Natural killer cell (primary cell): ENCODE measurements at places on chromosomes 12 and 14. TPM values are rescaled to one million over a fixed set of nuclear protein-coding genes. Genes with fewer than 3 reads are reported as not detected.

Gene PTPN21
- total RNA-seq: not detected

DNA sequence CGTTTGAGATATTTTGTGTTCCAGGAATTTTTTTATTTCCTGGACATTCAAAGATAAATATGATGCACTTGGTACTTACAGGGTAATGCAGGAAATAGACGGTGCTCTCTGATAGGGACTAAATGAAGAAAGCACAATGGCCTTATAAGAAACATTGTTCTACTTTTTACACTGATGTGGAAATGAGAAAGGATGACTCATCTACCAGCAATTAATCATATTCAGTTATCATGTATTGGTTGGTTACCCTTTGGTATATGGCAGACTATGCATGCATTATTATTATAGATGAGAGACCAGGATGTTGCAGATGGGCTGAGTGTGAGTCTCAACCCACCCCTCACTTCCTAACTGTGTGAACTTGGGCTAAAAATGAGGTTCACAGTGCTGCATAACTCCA is 222.2 kb downstream of the FLRT2 start:
- H3K36me3 ChIP-seq: no peaks in the 10 kb centered on the region
- H3K4me1 ChIP-seq: no peaks in the 10 kb centered on the region
- no peak overlapping the region for H3K27ac ChIP-seq

- DNase-seq: no peak
- no peak overlapping the region for H3K27ac ChIP-seq
- H3K36me3 ChIP-seq: no peaks in the 10 kb centered on the region
- no peaks in the 10 kb centered on the region for H3K27me3 ChIP-seq
- no peaks in the 10 kb centered on the region for H3K4me1 ChIP-seq
Observed at GRCh38 chr12:27344246-27344645, 11.6 kb downstream of the BMAL2 start.

Gene CCDC184
- total RNA-seq: 3.0 TPM

- no peaks in the 10 kb centered on the region for H3K36me3 ChIP-seq
- H3K27me3 ChIP-seq: no peaks in the 10 kb centered on the region
- H3K4me1 ChIP-seq: no peaks in the 10 kb centered on the region
- no peak overlapping the region for H3K4me3 ChIP-seq
- DNase-seq: no peak
- no peak overlapping the region for H3K27ac ChIP-seq
Observed at GRCh38 chr14:61636291-61636690, 59.0 kb upstream of the HIF1A start.

Gene ANG
- total RNA-seq: 0.35 TPM

- no peaks in the 10 kb centered on the region for H3K27me3 ChIP-seq
- H3K4me3 ChIP-seq: no peak overlapping the region
- H3K27ac ChIP-seq: no peak overlapping the region
- peaks cover 26% of the 10 kb centered on the region for H3K36me3 ChIP-seq
- no peaks in the 10 kb centered on the region for H3K4me1 ChIP-seq
Observed at GRCh38 chr12:106341086-106341877, 16.3 kb upstream of the POLR3B start.

DNA sequence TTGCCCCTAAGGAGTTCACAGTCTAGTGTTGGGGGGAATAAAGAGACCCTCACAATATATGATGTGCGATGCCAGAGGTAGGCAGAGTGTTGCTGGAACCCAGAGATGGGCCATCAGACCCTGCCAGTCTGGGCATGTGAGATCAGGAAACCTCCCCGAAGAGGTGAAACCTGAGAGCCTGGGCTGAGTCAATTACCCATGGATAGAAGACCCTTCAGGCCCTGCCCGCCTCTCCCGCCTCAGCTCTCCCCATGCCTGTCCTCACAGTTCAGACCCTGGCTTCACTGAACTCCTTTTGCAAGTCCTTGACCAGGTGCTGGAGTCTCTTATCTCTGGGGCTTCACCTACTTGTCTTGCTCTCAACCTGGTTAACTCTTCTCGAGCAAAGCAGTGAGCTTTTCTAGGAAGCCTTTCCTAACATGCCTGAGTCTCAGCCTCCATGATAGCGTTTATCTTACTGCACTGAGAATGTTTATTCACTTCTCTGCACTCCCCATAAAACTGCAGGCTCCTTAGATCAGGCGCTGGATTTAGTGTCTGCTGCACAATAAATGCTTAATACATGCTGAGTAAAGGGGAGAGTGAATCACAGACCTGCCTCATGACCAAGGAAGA is 19.6 kb downstream of the ALDH1L2 start:
- H3K27ac ChIP-seq: no peak overlapping the region
- no peaks in the 10 kb centered on the region for H3K4me1 ChIP-seq
- no peaks in the 10 kb centered on the region for H3K36me3 ChIP-seq
- no peak overlapping the region for H3K4me3 ChIP-seq
- H3K27me3 ChIP-seq: no peaks in the 10 kb centered on the region

- peaks cover 5% of the 10 kb centered on the region for H3K27me3 ChIP-seq
- H3K36me3 ChIP-seq: no peaks in the 10 kb centered on the region
- no peak for DNase-seq
- no peak overlapping the region for H3K27ac ChIP-seq
- H3K4me3 ChIP-seq: no peak overlapping the region
Observed at GRCh38 chr14:23361320-23361719, 3.7 kb downstream of the EFS start.

DNA sequence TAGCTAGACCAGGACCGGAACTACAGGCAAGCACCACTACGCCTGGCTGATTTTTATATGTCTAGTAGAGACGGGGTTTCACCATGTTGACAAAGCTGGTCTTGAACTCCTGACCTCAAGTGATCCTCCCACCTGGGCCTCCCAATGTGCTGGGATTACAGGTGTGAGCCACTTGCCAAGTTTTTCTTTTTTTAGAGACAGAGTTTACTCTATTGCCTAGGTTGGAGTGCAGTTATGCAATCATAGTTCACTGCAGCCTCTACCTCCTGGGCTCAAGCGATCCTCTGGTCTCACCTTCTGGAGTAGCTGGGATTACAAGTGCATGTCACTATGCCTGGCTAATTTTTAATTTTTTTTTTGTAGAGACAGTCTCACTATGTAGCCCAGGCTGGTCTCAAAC is 201.5 kb upstream of the TBX3 start:
- no peaks in the 10 kb centered on the region for H3K36me3 ChIP-seq
- H3K4me3 ChIP-seq: no peak overlapping the region
- DNase-seq: no peak
- H3K27ac ChIP-seq: no peak overlapping the region
- H3K27me3 ChIP-seq: no peaks in the 10 kb centered on the region

DNA sequence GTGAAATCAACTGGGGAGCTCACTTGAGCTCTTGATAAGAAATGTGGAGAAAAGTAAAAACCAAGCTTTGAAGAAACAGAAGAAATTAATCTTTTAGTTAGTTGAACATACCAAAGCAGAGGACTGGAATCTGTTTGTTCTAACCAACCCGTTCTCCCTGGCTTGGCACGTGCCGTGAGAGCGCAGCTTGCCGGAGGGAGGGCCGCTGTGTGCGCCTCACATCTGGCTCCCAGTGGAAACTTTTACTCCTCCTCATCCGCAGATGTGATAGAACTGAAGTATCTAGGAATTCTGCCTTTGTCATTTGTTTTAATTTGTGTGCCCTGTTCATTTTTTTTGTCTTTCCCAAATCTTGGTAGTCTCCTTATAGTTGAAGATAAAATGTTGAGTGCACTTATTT is 64.9 kb downstream of the DDX51 start:
- H3K4me1 ChIP-seq: peaks cover 6% of the 10 kb centered on the region
- no peak for DNase-seq
- peaks cover 28% of the 10 kb centered on the region for H3K36me3 ChIP-seq

DNA sequence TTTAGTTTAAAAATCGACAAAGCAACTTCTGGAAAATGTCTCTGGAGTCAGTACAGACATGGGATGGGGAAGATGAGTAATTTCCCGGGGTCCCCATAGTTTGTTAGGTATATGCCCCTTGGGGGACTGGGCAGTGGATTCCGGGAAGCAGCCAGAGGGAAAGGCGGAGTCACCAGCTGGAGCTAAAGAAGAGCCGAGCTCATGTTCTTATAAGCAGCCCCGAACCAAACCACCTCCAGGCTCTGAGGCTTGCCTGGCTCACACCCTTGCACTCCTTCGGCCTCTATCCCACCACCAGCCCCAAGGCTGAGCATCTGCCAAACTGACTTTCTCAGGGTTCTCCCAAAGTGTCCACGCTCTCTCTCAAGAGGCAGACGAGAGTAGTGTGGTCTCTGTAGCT is 117.8 kb downstream of the PAH start:
- no peak for DNase-seq
- no peak overlapping the region for H3K27ac ChIP-seq
- H3K4me3 ChIP-seq: no peak overlapping the region
- no peaks in the 10 kb centered on the region for H3K36me3 ChIP-seq
- no peaks in the 10 kb centered on the region for H3K27me3 ChIP-seq

- DNase-seq: no peak
- no peak overlapping the region for H3K27ac ChIP-seq
- H3K36me3 ChIP-seq: no peaks in the 10 kb centered on the region
- H3K4me3 ChIP-seq: no peak overlapping the region
- no peaks in the 10 kb centered on the region for H3K4me1 ChIP-seq
Observed at GRCh38 chr12:13581031-13581430, 384.5 kb downstream of the EMP1 start.

DNA sequence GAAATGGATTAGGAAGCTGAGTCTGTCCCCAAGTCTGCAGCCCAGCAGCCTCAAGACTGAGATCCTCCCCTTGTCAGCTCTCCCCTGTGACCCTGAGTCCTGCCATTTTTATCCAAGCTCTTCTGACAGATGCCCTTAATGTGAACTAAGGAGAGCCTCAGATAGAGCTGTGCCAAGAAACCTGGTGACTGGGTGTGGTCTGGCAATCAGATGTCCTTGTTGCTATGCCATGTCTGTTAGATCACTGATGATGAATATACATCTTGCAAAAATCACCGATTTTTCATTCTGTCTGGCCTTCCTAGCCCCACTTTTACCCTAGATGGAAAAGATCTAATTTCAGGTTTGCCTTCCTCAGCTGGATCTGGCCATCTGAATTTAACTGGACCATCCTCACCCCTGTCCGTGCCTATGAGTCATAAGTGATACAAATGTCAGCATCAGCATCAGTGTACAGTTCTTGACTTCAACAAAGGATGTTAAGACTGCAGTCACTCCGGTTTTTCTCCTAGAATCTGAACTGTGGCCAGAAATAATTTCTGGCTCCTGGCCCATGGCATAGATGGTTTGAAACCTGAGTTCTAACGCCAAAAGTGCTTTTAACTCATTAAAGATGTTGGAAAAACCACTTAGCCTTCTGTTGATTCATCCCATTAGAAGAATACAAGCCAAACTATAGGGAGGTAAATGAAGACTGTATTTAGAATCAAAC is 61.2 kb upstream of the GRIP1 start:
- no peak overlapping the region for H3K4me3 ChIP-seq
- H3K36me3 ChIP-seq: no peaks in the 10 kb centered on the region
- no peak overlapping the region for H3K27ac ChIP-seq
- DNase-seq: no peak

Gene BICDL1
- total RNA-seq: 29.3 TPM

Gene PLEKHG3
- 285 TPM for total RNA-seq

Gene NELL2
- 5.8 TPM for total RNA-seq

- no peak for DNase-seq
- no peak overlapping the region for H3K27ac ChIP-seq
- peaks cover 15% of the 10 kb centered on the region for H3K27me3 ChIP-seq
- H3K4me3 ChIP-seq: no peak overlapping the region
- H3K4me1 ChIP-seq: no peaks in the 10 kb centered on the region
- no peaks in the 10 kb centered on the region for H3K36me3 ChIP-seq
Observed at GRCh38 chr14:23697680-23698079, 61.5 kb downstream of the DHRS2 start.

GRCh38 chr14:63563370-63564026 is 20.3 kb upstream of the PPP2R5E start:
- H3K27me3 ChIP-seq: peaks cover 6% of the 10 kb centered on the region
- no peaks in the 10 kb centered on the region for H3K4me1 ChIP-seq
- DNase-seq: no peak
- H3K27ac ChIP-seq: no peak overlapping the region
- H3K4me3 ChIP-seq: no peak overlapping the region

Gene APOF
- total RNA-seq: not detected

DNA sequence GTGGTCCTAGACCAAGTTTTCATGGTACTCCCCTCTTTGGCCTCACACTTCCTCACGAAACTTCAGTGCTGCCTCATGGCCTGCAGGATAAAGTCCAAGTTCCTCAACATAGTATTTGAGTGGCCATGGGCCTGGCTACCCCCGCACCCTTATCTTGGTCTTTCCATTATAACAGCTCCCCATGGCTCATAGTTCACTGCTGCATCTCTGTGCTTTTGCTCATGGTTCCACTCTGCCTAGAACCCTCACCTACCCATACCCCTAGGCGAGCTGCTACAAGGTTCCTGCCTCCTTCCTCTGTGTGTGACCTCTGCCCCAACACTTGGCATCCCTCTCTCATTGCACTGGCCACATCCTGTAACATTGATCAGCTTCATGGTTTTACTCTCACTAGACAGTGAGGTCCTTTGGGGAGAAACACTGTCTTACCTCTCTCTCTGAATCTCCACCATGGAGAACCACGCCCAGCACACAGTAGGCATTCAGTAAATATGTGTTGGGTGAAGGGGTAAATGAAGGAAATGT is 158.9 kb downstream of the GPR65 start:
- no peak for DNase-seq
- H3K4me3 ChIP-seq: no peak overlapping the region
- no peaks in the 10 kb centered on the region for H3K27me3 ChIP-seq
- peaks cover 28% of the 10 kb centered on the region for H3K4me1 ChIP-seq
- H3K36me3 ChIP-seq: no peaks in the 10 kb centered on the region

DNA sequence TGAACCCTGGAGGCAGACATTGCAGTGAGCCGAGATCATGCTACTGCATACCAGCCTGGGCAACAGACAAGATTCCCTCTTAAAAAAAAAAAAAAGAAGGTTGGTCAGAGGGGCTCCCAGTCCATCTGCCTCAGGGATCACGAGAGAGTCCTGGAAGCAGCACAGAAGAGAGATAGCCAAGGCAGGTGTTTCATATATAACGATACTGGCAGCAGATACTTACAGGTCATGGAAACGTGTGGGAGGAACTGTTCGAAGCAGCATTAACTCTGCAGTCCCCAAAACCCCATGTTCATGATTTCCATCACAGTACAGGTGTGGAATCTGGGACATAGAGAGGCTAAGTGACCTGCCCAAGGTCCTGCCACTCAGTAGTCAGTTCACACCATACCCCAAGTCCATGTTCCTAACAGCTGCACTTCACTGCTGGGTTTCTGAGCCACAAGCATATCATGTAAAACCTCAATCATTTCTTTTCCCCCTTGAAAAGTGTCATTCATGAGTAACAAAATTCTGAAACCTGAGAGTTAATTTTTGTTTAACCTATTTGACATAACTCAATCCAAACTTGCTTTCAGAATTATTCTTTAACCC is 16.7 kb downstream of the CDK2AP1 start:
- DNase-seq: no peak
- no peak overlapping the region for H3K27ac ChIP-seq
- no peaks in the 10 kb centered on the region for H3K27me3 ChIP-seq
- peaks cover 31% of the 10 kb centered on the region for H3K36me3 ChIP-seq
- peaks cover 8% of the 10 kb centered on the region for H3K4me1 ChIP-seq

- DNase-seq: no peak
- no peaks in the 10 kb centered on the region for H3K36me3 ChIP-seq
- H3K27me3 ChIP-seq: no peaks in the 10 kb centered on the region
- no peak overlapping the region for H3K27ac ChIP-seq
Observed at GRCh38 chr14:75811872-75812499, 150.9 kb downstream of the TTLL5 start.

Gene REP15
- total RNA-seq: not detected

Gene TTC7B
- total RNA-seq: 5.9 TPM
